ENCODE measurements at places on chromosomes 2 and 18. TPM values are rescaled to one million over a fixed set of nuclear protein-coding genes. Genes with fewer than 3 reads are reported as not detected.

RESP18 gene
- total RNA-seq = not detected

SOX11 gene
- 0.03 TPM for total RNA-seq

KCNS3 gene
- 6.5 TPM for total RNA-seq

AFG3L2 gene
- 39.2 TPM for total RNA-seq

ANXA4 gene
- total RNA-seq = 2,875 TPM

UGT1A5 gene
- total RNA-seq = 2.0 TPM

ST6GAL2 gene
- total RNA-seq = 28.3 TPM

AGXT gene
- total RNA-seq = 1.6 TPM

DES gene
- total RNA-seq = 3,602 TPM

FLACC1 gene
- total RNA-seq = 3.4 TPM

C2orf78 gene
- total RNA-seq = not detected

ARL6IP6 gene
- 11.4 TPM for total RNA-seq

HSBP1L1 gene
- total RNA-seq = 21.4 TPM

CHST10 gene
- 5.7 TPM for total RNA-seq

TFCP2L1 gene
- 73.0 TPM for total RNA-seq

GLI2 gene
- total RNA-seq = 9.2 TPM

ONECUT2 gene
- 173 TPM for total RNA-seq

SCN1A gene
- not detected for total RNA-seq

LOXL3 gene
- 15.9 TPM for total RNA-seq

PSMD1 gene
- 55.6 TPM for total RNA-seq

RELCH gene
- total RNA-seq = 31.0 TPM

TOGARAM2 gene
- 3.5 TPM for total RNA-seq

LTBP1 gene
- total RNA-seq = 205 TPM

SIX3 gene
- total RNA-seq = not detected

IKZF2 gene
- total RNA-seq = 12.7 TPM

TMEM200C gene
- 6.1 TPM for total RNA-seq

C2orf15 gene
- total RNA-seq = 5.8 TPM

DUSP19 gene
- total RNA-seq = 7.9 TPM

CHRND gene
- not detected for total RNA-seq

FOXD4L1 gene
- 0.17 TPM for total RNA-seq

APCDD1 gene
- 170 TPM for total RNA-seq

CRACDL gene
- 18.4 TPM for total RNA-seq

FTCDNL1 gene
- total RNA-seq = 3.1 TPM

LIMS4 gene
- 2.8 TPM for total RNA-seq

GPR55 gene
- total RNA-seq = 0.37 TPM

C1QL2 gene
- not detected for total RNA-seq

All from mucosa of gallbladder (tissue), 1 donor.